Aorta (tissue), 5 donors: ENCODE measurements at places on chromosomes 2 and 18. TPM values are rescaled to one million over a fixed set of nuclear protein-coding genes. Genes with fewer than 3 reads are reported as not detected.
A peak's percentile ranks its signal among the peaks of the same experiment; 100 is the strongest.

DNA sequence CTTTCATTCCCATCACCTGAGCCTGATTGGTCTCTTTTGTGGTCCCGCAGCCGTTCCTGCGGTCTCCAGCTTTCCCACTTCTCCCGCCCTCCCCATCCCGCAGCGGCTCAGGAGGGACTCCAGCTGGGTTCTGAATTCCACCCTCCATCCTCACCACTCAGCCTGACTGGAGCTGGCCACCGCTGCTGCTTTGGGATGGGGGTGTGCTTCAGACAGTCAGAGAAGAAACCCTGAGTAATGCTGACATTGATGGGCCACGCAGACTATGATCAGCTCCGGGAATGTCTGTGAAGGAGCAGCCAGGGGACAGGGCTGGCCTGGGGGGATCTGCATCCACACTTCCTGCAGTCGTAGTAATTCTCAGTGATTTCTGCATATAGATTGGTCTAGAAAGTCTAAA, 45.9 kb upstream of the TXNDC2 start:
- H3K36me3 ChIP-seq: no peaks in the 10 kb centered on the region
- H3K27ac ChIP-seq: no peak overlapping the region
- no peak for DNase-seq
- no peaks in the 10 kb centered on the region for H3K27me3 ChIP-seq
- H3K4me3 ChIP-seq: no peak overlapping the region

DNA sequence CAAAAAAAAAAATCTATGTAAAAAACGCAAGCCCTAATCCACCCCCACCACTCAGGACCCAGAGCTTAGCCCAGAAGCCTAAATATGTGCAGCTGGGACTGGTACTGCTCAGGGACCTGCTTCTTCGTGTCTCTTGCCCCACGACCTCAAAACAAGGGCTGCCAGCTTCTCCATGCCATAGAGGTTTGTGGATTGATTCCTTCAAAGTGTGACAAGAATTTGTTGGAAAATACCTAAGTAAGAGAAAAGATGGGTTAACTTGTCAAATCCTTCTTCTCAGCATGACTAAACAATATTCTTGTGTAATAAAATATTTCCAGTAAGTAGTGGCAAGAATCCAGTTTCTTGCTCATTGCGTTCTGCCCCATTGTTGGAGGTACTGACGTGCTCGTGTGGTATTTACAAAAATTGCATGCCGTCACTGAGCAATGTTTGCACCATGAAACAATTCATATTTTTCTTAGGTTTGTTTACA, 825 bp upstream of the SCYGR1 start:
- H3K27me3 ChIP-seq: no peaks in the 10 kb centered on the region
- no peak for DNase-seq
- no peak overlapping the region for H3K27ac ChIP-seq
- no peaks in the 10 kb centered on the region for H3K4me1 ChIP-seq
- no peak overlapping the region for H3K4me3 ChIP-seq

DNA sequence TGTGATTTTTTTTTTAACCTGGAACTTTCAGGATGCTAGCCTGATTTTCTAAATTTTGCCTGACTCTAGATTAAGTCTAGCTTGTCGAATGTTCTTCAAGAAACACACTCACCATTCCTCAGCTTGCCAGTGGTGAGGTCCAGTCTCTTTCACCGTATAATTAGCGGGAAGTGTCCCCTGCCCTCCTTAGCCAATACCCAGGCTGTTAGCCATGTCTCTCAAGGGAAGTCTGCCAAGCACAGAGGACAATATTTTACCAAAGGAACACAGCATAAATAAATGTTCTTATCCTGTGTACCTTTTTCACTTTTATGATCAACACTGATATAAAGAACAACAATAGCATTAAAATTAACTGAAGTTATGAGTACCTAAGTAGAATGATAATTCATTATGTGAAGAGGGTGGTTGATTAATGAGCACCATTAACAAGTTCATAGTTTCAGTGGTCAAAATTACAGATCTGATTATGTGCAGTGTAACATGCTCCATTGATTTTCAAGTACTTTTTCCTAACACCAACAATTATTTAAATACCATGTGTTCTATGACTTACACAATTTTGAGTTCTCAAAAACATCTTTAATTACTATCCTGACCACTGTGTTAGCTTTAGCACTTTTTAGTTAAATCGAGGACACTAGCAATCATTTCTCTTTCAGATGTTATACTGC, 445.8 kb upstream of the RAB12 start:
- H3K4me1 ChIP-seq: no peaks in the 10 kb centered on the region
- H3K27ac ChIP-seq: no peak overlapping the region
- H3K27me3 ChIP-seq: no peaks in the 10 kb centered on the region
- peaks cover 3% of the 10 kb centered on the region for H3K36me3 ChIP-seq
- no peak overlapping the region for H3K4me3 ChIP-seq

GRCh38 chr2:2939078-2939795, 438.4 kb downstream of the EIPR1 start:
- no peak for DNase-seq
- no peaks in the 10 kb centered on the region for H3K4me1 ChIP-seq
- no peaks in the 10 kb centered on the region for H3K36me3 ChIP-seq
- H3K27ac ChIP-seq: no peak overlapping the region
- H3K4me3 ChIP-seq: no peak overlapping the region

GRCh38 chr2:236318401-236318800, 54.2 kb upstream of the ASB18 start:
- no peak overlapping the region for H3K27ac ChIP-seq
- DNase-seq: no peak
- H3K27me3 ChIP-seq: no peaks in the 10 kb centered on the region
- no peaks in the 10 kb centered on the region for H3K4me1 ChIP-seq

GRCh38 chr2:187552828-187553681, 1.2 kb downstream of the TFPI start:
- H3K27ac ChIP-seq: no peak overlapping the region
- no peaks in the 10 kb centered on the region for H3K4me1 ChIP-seq
- H3K36me3 ChIP-seq: no peaks in the 10 kb centered on the region
- H3K4me3 ChIP-seq: peak overlapping the region; percentile 64
- no peaks in the 10 kb centered on the region for H3K27me3 ChIP-seq
- no peak for DNase-seq

- H3K27ac ChIP-seq: no peak overlapping the region
Observed at GRCh38 chr18:61998335-61998734, 105.5 kb upstream of the RNF152 start.

GRCh38 chr2:239138610-239139009, 262.2 kb downstream of the HDAC4 start:
- no peak overlapping the region for H3K27ac ChIP-seq
- DNase-seq: no peak
- no peaks in the 10 kb centered on the region for H3K36me3 ChIP-seq
- no peaks in the 10 kb centered on the region for H3K4me1 ChIP-seq
- H3K27me3 ChIP-seq: no peaks in the 10 kb centered on the region

DNA sequence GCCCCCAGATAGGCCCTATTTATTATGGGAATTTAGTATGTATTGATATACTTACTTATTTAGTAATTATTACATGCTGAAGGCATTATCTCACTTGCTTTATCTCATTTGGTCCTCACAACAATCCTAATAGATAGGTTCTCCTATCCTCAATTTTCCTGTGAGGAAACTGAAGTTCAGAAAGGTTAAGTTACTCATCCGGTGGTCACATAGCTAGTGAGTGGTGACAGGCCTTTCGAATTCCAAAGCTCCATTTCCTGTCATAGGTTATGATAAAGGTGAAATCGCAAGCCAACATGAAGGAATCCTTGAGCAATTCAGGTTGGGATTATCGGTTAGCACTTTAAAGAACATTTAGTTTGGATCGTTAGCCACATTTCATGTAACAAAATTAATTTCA, 33.3 kb downstream of the NAB1 start:
- no peaks in the 10 kb centered on the region for H3K4me1 ChIP-seq
- no peak for DNase-seq
- H3K27ac ChIP-seq: no peak overlapping the region
- H3K27me3 ChIP-seq: no peaks in the 10 kb centered on the region
- H3K4me3 ChIP-seq: no peak overlapping the region

DNA sequence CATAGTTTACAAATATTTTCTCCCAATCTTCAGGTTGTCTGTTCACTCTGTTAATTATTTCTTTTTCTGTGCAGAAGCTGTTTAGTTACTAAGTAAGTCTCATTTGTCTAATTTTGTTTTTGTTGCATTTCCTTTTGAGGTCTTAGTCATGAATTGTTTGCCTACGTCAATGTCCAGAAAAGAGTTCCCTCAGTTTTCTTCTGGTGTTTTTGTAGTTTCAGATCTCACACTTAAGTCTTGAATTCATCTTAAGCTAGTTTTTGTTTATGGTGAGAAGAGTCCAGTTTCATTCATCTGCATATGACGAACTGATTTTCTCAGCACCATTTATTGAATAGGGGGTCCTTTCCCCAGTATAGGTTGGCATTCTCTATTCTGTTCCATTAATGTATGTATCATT, 1252.2 kb upstream of the TMEFF2 start:
- no peaks in the 10 kb centered on the region for H3K27me3 ChIP-seq
- H3K4me1 ChIP-seq: no peaks in the 10 kb centered on the region
- H3K27ac ChIP-seq: no peak overlapping the region
- no peak overlapping the region for H3K4me3 ChIP-seq
- DNase-seq: no peak
- H3K36me3 ChIP-seq: no peaks in the 10 kb centered on the region

- peaks cover 2% of the 10 kb centered on the region for H3K4me1 ChIP-seq
- H3K27me3 ChIP-seq: no peaks in the 10 kb centered on the region
- H3K27ac ChIP-seq: no peak overlapping the region
- H3K4me3 ChIP-seq: no peak overlapping the region
Observed at GRCh38 chr2:216574046-216574445, 59.2 kb upstream of the IGFBP2 start.

GRCh38 chr2:42804338-42804737, 12.0 kb upstream of the HAAO start:
- no peak overlapping the region for H3K27ac ChIP-seq
- no peaks in the 10 kb centered on the region for H3K27me3 ChIP-seq
- H3K36me3 ChIP-seq: no peaks in the 10 kb centered on the region
- no peak overlapping the region for H3K4me3 ChIP-seq
- H3K4me1 ChIP-seq: peaks cover 7% of the 10 kb centered on the region

- H3K36me3 ChIP-seq: no peaks in the 10 kb centered on the region
- DNase-seq: no peak
- no peaks in the 10 kb centered on the region for H3K27me3 ChIP-seq
- H3K4me1 ChIP-seq: peaks cover 2% of the 10 kb centered on the region
Observed at GRCh38 chr2:37378411-37378810, 34.0 kb downstream of the QPCT start.

DNA sequence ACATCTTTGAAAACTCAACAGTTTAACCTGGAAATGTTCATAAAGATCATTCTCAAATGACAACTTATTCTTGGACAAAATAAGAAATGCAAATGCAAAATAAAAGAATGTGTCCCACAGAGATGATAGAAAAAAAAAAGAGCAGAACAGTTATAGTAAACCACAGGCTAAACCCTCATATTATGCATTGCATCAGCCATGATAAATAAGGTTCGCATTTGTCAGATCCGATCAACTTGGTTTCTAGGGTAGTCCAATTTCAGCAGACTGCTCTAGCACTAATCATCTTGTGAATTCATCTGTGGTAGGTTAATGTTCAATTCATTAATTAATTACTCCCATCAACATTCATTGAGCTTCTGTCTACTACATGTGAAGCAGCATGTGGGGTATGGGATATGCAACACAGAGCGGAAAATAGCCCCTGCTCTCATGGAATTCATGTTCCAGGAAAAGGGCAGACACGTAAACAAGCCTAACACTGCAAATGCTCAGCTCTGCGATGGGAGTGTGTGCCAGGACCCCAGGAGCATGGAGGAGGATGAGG, 316.2 kb upstream of the REV1 start:
- H3K27ac ChIP-seq: no peak overlapping the region
- H3K36me3 ChIP-seq: no peaks in the 10 kb centered on the region
- no peaks in the 10 kb centered on the region for H3K4me1 ChIP-seq
- H3K27me3 ChIP-seq: no peaks in the 10 kb centered on the region

- H3K27ac ChIP-seq: peak overlapping the region; percentile 99
- H3K27me3 ChIP-seq: peaks cover 2% of the 10 kb centered on the region
- no peaks in the 10 kb centered on the region for H3K36me3 ChIP-seq
- H3K4me3 ChIP-seq: peak overlapping the region; percentile 96
- no peaks in the 10 kb centered on the region for H3K4me1 ChIP-seq
Observed at GRCh38 chr2:68251855-68252399, 405 bp downstream of the PPP3R1 start.

DNA sequence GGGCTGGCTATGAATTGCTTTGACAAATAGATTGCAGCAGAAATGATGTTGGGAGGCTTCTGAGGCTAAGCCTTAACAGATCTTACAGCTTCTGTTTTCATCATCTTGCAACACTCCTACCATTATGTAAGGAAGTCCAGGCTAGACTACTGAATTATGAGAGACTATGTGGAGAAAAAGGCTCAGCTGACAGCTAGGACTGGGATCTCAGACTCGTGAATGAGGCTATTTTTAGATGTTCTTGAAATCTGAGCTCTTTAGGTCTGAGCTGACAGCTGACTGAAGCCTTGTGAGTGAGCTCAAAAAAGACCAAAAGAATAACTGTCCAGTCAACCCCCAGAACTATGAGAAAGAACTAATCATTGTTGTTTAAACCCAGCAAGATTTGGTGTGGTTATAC, 70.3 kb downstream of the VWC2L start:
- H3K27ac ChIP-seq: no peak overlapping the region
- H3K4me3 ChIP-seq: no peak overlapping the region
- no peaks in the 10 kb centered on the region for H3K27me3 ChIP-seq
- no peak for DNase-seq
- H3K36me3 ChIP-seq: no peaks in the 10 kb centered on the region

DNA sequence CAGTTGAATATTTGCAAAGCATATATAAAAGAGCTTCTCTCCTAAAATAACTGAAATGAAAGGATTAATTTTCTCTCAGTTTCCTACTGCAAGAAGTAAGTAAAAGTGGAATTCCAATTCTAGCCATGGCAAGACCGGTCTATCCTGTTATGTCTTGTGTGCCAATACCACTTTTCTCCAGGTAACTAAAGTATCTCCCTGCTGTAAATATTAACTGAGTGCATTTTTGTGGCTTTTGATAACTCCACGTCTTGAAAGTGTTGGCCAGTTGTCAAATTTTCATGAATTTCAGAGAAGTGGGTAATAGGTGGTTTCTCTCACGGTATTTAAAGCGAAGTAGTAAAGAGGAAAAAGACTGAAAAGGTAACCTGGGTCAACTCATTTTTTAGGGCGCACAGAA, 225.9 kb downstream of the NEDD4L start:
- no peaks in the 10 kb centered on the region for H3K4me1 ChIP-seq
- no peak for DNase-seq
- no peaks in the 10 kb centered on the region for H3K36me3 ChIP-seq

DNA sequence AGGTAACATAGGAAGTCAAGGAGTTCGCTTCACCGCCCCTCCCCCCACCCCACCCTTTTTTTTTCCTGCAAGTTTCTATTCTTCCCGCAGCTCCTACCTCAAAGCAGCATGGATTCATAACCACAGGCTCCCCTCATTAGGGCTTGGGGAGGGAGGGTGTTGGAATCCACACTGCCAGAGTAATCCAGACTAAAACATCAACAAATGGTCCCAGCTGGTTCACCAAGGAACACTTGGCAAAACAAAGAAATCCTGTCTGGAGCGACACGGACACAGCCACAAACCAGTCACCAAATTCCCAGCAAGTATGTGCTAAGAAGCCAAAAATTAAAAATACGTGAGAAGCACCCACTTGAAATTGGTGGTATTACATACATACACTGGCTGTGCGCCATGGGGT, 106.9 kb upstream of the PPP1CB start:
- H3K27ac ChIP-seq: peak overlapping the region; percentile 93
- H3K4me1 ChIP-seq: peaks cover 16% of the 10 kb centered on the region
- DNase-seq: peak; percentile 56
- H3K36me3 ChIP-seq: no peaks in the 10 kb centered on the region
- no peak overlapping the region for H3K4me3 ChIP-seq
- no peaks in the 10 kb centered on the region for H3K27me3 ChIP-seq

FAM228A gene
- total RNA-seq: 3.9 TPM

PSMA8 gene
- not detected for total RNA-seq

MYL12A gene
- 414 TPM for total RNA-seq

NDC80 gene
- total RNA-seq: 2.4 TPM

CAVIN2 gene
- total RNA-seq: 23.2 TPM

APLF gene
- total RNA-seq: 7.9 TPM

KYNU gene
- total RNA-seq: 6.8 TPM
